ENCODE measurements at places on chromosomes 5 and 9.
A peak's percentile ranks its signal among the peaks of the same experiment; 100 is the strongest.

- DNase-seq, result no peak
Observed at GRCh38 chr5:175706499-175706898, 48.6 kb downstream of the HRH2 start.

DNA sequence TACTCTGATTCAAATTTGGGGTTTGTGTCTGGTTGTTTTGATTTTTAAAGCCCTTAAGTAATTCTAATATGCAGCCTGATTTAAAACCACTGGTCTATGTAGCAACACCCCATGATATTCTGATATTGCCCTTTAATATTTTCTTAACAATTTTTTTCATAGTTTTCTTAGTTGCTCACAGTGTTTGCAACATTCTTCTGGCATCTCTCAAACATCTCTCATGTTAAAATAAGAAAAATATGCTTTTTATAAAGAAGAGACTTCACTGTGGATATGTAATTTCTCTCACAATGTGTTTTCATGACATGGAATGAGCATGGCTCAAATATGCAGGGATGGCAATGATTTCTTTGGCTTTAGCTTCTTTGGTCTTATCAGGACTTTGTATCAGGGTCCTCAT, 183.7 kb downstream of the TAF11L14 start:
- no peak for DNase-seq

- DNase-seq, result no peak
Observed at GRCh38 chr9:137554349-137554748, 2.7 kb downstream of the MRPL41 start.

GRCh38 chr9:3578786-3579185, 53.0 kb upstream of the RFX3 start:
- DNase-seq, result no peak

- no peak for DNase-seq
Observed at GRCh38 chr5:120405923-120406322, 58.2 kb upstream of the PRR16 start.

- no peak for DNase-seq
Observed at GRCh38 chr5:116930616-116931015, 356.0 kb upstream of the SEMA6A start.

GRCh38 chr5:174210596-174211276, 165.2 kb downstream of the NSG2 start:
- DNase-seq, result no peak

DNA sequence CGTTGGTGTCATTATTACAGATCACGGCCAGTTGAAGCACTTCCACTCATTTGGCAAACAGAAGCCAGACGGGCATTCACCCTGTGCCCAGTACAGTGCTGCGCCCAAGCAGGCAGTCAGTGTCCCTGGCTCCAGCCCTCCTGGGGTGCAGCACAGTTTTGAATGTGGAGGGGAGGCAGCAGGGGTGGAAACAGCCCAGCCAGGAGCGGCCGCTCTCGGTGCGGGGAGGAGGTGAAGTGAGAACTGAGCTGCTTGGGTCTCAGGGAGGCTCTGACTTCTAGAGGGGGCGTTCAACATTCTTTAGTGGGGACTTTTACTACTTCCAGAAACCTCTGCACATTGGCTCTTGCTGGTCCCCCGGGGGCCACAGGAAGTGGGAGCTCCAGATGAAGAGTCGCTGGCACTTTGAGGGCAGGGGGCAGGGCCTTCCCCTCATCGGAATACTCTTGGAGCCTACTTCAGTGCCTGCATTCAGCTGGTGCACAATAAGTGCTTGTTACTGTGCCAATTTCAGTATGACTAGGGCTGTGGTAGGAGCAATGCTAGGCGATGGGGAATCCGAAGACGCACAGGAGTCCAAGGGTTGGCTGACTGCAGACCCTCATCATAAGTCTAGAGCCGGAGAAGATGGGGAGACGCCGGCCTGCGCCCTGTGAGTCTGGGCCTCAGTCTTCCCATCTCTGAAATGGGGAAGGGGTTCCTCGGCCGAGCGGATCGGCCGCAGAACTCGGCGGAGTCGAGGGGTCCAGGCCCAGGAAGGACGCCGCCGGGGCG, 492 bp upstream of the NEK6 start:
- DNase-seq, result no peak

- DNase-seq, result no peak
Observed at GRCh38 chr5:105924366-105924765, 1746.4 kb downstream of the EFNA5 start.

- no peak for DNase-seq
Observed at GRCh38 chr5:134083517-134083916, 31.0 kb upstream of the TCF7 start.

DNA sequence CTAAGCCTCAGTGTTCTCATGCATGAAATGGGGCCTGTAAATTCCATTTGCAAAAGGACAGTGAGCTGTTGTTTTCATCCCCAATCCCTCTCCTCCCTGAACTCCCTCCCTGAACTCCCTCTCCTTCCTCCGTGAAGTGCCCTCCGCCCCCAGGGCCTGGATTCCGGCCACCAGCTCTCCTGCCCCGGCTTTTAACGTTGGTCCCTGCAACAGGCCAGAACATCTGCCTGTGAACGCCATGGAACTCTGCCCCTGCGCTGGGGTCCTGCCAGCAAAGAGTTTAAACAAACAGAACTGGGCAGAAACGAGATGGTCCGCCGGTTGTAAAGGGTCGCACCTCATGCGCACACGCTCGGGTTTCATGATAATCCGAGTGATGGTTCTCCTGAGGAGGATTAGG, 62.4 kb downstream of the SMIM23 start:
- no peak for DNase-seq

GRCh38 chr9:124353811-124354274, 61.4 kb downstream of the PSMB7 start:
- DNase-seq, result no peak

DNA sequence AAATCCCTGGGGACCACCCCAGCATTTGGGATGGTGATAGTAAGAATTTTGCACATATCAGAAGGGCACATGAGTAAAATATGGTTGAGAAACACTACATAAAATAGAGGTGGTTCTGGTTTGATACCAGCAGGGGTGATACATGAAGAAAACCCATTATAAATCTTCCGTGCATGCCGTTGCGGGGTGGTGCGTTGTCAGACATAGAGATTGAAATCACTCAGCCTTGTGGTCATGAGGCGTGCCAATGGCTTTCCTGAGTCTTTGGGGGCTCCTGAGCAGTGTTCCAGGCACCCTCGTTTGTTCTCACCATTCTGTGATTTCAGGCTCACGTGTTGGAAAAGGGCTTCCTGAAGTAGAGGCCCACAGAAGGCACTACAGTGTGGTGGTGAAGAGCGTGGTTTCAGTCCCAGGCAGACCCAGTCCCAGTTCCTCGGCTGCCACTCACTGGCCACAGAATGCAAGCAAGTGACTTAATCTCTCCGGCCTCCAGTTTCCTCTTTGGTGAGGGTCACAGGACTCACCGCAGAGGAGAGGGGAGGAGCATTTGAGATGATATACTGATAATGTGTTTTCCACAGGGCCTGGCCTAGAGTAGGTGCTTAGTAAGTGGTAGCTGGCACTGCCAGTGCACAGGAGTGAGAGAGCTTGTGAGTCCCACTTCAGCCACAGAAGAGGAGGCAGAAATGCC, 20.5 kb upstream of the GLRX start:
- peak; percentile 45 for DNase-seq

DNA sequence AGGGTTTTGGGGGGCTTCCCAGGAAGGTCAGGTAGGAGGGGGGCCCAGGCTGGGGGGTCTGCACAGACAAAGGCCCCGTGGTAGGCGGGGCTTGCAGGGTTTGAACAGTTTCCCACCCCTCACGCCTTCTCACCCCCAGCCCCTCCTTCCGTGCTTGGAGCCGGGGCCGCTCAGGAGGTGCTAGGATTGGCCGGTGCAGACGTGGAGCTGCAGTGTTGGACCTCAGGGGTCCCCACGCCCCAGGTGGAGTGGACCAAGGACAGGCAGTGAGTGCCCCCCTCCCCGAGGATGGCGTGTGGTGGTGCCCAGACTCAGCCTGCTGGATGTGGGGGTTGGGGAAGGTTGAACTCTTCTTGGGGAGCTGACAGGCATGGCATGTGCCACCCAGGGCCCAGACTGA, 83.8 kb downstream of the HMCN2 start:
- DNase-seq, result no peak

DNA sequence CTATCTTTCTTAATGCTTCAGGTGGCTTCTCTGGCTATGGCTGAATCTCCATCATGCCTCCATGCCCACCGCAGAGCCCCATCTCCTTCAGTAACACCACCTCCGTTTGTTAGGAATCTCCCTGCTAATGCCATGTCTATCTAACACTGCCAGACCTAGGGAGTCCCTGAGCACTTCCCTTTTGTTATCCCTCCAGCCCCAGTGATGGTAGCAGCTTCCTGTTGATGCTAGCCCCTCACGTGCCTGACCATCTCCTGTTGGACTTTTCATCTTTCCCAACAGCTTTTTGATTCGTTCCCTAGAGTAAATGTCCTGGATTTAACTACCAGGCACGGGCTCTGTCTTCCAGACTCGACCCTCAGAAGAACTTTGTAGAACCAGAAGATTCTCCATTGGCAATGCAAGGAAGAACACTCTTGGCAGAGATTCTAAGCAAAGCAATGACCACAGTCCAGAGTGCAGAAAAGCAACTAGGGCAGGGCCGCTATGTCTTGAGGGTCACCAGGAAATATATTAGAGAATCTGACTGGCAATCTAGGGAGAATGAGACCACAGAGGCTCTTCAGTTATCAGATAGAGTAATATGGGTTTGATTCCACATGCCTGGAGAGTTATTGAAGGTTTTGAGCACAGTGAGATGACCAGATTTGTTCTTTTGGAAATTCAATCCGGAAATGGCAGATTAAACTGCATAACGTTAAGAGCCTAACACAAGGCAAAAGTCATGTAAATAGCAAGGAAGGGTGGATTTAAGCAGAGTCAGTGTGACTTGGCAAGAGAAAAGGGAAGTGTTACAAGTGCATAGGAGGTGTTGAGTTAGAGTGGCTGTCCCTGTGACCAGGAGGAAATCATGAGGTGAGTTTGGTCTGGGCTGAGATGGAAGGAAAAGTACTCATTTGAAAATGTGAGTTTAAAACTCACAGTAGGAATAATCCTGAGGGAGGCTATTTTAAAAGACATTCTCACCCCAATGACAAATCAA, 555.2 kb downstream of the ACTL7B start:
- DNase-seq, result no peak

DNA sequence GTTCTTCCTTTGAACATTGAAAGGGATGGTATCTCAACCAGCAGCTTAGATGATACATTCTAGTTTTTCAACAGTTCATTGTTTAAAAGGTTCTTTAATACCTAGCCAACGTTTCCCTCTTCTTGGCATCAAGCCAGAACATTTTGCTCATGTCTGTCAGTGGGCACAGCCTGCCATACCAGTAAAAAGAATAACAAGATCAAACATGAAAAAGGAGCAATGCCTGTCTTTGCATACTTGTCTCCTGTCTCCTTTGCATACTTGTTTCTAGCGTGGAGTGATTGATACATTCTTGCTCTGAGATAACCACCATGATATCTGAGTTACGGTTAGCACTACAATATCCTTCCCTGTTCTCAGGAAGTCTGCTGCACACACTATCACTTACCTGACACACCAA, 248.6 kb upstream of the DAPK1 start:
- DNase-seq, result no peak

DNA sequence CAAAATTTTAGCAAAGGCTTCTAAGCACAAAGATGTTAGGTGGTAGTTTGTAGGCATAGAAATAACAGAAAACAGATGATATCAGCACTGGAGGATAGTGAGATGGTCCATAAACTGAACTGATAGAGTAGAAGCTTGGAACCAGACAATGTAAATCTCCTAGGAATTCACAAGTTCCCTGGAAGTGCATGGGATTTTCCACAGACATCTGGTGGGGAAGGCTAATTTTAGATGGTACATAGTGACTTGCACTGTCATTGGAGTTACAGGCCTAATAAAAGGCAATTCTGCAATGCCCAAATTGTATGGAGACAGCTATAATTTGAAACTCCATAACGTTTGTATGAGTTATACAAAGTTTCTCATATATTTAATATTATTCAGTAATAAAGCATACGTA, 653.0 kb upstream of the MEF2C start:
- no peak for DNase-seq

- no peak for DNase-seq
Observed at GRCh38 chr5:122816756-122817155, 28.7 kb upstream of the SNX24 start.

DNA sequence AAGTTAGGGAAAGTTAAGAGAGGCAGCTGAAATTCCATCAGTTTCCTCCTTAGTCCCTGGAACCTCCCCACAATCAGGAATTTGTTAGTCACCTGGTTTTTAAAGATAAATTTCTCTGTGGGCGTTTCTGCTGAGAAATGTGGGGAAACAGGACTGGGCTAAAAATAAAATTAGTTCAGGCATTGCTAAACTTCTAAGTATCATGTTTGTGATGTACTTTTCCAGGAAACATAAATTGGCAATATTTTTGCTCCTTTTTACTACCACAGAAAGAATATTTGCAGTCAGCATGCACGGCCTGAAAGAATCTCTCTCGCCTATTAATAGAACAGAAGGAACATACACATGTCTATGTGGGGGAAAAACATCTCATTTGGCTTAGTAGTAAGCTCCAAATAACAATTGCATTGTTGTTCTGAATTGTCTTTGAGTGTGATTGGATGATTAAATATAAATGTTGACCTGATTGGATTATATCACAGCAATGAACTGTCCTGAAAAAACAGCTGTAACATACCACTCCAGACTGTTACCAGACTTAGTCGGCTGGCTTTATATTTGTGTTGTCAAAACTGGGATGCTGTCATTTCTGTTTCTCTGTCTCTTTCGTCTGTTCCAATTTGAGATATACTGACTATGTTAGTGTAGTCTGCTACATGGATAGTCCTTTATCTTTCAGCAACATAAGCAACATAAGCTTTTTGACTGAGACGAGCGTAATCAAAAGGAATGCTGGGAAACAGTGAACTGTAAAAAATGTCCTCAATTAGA, 12.9 kb downstream of the TJP2 start:
- DNase-seq, result no peak

GRCh38 chr5:113846941-113847340, 333.4 kb downstream of the YTHDC2 start:
- no peak for DNase-seq
